ENCODE measurements at places on chromosomes 3 and 15.

DNA sequence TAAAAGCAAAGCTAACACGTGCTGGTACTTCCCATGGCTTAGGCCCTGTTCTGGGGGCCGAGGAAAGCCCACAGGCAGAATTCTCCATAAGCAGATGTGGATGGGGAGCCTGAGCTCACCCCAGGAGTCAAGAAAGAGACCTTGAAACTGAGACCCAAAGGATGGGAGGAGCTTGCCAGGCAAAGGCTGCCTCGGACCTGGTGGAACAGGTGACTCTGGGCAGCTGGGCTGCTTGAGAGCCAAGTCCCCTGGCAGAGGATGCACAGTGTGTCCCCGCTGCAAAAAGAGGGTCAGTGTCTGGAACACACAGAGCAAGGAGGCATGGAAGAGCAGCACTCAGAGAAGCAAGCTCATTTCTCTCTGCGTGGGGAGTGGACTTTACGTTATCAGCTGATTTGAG, 528.7 kb downstream of the GABRG3 start:
- DNase-seq: no peak

- peak; percentile 32 for DNase-seq
Observed at GRCh38 chr3:155233213-155233612, 60.3 kb downstream of the STRIT1 start.

DNA sequence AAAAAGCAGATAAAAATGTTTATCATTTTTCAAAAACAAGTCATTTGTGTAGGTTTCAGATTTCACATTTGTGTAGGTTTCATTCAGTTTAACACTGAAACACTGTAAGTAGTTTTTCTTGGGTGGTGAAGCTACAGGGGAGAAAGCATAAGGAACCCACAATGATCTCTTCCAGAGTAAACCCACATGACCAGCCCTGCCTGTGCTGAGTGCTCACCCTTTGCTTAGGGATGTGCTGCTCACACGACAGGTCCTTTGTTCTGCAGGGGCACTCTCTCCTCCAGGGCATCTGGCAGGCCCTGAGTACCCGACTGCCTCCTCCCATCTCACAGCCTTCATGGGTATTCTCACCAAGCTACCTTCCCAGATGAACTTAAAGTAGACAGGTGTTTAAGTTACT, 28.9 kb downstream of the ZXDC start:
- DNase-seq: no peak

GRCh38 chr3:186162221-186162620, 53.3 kb upstream of the ETV5 start:
- no peak for DNase-seq

DNA sequence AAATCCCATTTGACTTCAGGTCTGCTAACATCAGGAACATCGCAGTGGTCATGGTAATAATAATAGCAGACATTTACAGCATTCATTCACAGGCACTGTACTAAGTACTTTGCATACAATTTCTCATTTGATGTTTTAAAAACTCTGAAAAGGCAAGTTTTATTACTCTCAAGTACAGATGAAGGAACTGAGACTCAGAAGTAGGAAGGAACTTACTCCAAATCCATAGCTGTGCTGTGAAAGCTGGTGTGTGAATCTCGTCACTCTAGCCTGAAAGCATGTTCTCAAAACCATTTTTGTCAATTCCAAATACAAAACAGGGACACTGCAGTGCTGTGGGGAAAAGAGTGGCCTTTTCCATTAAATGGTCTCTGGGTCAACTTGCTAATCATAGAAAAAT, 179.9 kb downstream of the FAM43A start:
- no peak for DNase-seq

- no peak for DNase-seq
Observed at GRCh38 chr3:122314228-122314876, 10.7 kb upstream of the CSTA start.

GRCh38 chr3:61132062-61132461, 119.2 kb downstream of the FHIT start:
- no peak for DNase-seq

GRCh38 chr3:62209101-62209500, 164.2 kb downstream of the FEZF2 start:
- no peak for DNase-seq

- DNase-seq: peak; percentile 29
Observed at GRCh38 chr3:194472290-194472920, 14.4 kb downstream of the ATP13A3 start.

DNA sequence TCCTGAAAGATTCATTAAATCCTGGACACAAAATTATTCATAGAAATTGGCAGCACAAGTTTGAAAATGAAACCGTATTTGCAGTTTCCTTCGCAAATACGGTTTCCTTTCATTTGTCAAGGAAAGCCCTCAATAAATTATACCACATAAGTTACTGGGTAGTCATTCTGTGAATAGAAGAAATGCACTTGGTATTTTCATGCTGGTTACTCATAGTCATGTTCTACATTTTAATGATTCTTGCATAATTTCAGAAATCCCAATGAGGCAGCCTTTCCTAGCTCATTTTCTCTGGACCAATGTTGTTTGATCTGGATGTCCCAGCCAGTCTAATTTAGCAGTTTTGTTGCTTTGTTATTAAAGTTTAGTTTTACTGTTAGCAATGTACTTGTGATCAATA, 43.2 kb downstream of the MINAR1 start:
- DNase-seq: no peak

- DNase-seq: no peak
Observed at GRCh38 chr3:32945136-32945535, 6.3 kb upstream of the CCR4 start.

GRCh38 chr15:57220205-57220604, 156.1 kb upstream of the CGNL1 start:
- no peak for DNase-seq

DNA sequence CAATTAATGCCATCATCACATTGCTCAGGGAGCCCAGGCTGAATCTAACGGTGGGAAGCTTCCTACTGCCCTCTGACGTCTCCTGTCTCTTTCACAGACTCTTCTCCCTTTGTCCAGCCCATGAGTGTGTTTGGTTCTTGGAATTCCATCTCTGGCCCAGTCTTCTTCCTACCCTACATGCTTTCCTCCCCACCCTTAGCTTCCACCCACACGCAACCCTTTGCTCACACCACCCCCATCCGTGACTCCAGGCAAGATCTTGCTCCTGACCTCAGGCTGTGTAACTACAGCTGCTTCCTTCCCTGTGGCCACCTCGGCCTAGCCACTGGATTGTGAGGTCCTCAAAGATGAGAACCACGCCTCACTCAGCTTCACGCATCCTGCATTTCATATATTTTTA, 72.3 kb upstream of the THBS1 start:
- no peak for DNase-seq

DNA sequence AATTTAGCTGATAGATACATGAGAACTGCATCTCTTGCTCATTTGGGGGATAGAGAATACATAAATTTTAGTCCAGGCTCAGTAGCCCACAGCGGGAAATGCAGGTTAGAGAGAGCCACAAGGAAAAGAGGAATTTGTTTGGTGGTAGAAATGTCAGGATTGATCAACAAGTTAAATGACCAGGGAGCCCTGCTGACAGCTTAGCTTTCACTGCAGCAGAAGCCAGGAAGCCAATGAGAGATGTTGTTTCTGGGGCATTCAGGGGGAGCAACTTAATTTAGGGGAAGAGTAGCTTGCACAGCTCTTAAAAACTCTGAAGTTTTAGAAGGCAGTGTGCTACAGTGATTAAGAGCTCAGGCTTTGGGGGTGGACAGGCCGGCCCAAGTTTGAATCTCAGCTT, 22.7 kb downstream of the ARHGEF26 start:
- DNase-seq: no peak

DNA sequence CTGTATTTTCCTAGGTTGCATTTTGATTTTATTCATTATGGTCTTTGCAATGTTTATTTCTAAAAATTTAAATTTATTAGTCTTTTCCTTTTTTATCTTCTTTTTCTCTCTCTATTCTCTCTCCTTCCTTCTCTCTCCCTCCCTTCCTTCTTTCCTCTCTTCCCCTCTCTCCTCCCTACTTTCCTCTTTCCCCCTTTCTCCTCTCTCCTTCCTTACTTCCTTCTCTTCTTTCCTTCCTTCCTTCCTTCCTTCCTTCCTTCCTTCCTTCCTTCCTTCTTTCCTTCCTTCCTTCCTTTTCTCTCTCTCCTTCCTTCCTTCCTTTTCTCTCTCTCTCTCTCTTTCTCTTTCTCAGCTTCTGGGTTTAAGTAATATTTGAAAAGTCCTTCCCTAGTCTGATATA, 72.8 kb upstream of the RASGRF1 start:
- DNase-seq: no peak

GRCh38 chr15:44729408-44730127, 6.8 kb upstream of the TRIM69 start:
- no peak for DNase-seq

GRCh38 chr3:33665294-33665693, 52.8 kb downstream of the CLASP2 start:
- DNase-seq: no peak

DNA sequence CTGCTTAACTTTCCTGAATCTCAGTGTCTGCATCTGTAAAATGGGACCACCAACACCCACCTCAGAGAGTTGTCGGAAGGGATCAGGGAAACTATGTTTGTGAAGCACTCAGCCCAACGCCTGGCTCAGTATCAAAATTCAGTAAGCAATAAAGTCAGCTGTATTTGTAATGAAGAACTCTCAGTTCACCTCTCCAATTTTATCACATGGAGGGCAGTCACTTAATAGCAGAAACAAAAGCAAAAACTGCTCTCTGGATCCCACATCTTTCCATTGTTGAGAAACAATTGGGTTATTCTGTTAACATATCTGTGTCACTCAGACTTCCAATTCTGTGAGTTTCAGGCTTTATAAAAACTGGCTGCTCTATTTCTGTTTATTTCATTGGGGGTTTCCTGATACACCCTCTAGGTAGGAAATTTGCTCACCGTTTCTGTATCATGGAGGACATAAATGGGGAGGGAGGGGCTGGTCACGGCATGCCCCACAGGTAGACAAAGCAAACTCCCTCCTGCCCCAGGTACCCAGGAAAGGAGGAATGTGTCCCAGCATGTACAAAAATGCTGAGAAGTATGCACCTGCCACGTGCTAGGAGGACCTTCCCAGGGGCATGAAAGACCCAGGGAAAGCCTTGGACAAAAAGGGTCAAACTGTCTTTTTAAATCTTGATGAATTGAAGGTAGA, 81.4 kb upstream of the LMOD3 start:
- no peak for DNase-seq

DNA sequence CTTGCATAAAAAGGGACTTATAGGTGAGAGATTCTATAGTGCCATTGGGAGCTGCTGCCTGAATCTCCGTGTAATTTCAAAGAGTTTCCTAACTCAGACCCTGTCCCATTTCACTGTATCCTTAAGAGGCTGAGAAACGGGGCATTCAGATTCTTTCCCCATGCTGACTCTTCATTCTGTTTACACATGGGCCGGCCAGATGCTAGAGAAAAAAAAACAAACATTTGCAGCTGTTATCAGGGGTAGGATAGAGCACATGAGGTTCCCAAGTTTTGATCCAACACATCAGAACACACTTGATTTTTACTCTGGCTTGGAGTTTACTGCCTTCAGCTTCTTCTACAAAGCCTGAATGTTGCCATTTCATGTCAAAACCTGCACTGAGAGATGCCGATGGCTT, 215.9 kb upstream of the TPRG1 start:
- no peak for DNase-seq

- no peak for DNase-seq
Observed at GRCh38 chr3:164393171-164393570, 685.1 kb downstream of the SI start.

DNA sequence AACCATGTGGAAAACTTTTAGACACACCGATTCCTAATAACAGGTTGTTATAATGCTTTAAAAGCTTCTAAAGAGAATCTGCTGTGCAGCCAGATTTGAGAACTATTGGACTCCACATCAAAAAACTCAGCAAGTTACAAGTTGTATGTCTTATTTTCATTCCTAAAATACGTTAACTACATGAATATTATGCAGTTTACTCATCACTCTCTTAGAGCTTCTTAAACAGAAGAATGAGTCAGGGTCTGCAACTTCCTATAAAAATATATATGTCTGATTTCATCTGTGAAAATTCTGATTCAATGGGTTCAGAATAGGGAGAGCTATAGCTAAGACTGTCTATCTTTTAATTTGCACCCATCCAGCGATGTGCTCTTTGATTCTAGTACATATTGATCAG, 244.2 kb upstream of the EPHA3 start:
- no peak for DNase-seq

DNA sequence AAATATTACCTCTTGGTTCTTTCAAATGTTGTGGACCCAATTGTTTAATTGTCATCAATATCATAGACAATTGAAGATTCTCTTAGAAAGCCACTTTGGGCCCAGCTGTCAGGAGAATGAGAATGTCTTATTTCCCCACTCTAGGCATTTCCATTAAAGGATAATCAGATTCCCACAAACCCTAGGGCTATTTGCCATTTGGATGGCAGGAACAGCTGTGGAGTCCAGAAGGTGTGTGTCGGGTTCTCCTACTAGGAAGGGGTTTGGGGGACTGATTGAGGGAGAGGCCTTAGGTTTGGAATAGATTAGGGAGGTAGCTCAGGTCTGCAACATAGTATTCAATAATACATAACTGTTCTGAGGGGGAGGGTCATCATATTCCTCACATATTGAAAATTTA, 35.2 kb upstream of the PLSCR5 start:
- DNase-seq: no peak

DNA sequence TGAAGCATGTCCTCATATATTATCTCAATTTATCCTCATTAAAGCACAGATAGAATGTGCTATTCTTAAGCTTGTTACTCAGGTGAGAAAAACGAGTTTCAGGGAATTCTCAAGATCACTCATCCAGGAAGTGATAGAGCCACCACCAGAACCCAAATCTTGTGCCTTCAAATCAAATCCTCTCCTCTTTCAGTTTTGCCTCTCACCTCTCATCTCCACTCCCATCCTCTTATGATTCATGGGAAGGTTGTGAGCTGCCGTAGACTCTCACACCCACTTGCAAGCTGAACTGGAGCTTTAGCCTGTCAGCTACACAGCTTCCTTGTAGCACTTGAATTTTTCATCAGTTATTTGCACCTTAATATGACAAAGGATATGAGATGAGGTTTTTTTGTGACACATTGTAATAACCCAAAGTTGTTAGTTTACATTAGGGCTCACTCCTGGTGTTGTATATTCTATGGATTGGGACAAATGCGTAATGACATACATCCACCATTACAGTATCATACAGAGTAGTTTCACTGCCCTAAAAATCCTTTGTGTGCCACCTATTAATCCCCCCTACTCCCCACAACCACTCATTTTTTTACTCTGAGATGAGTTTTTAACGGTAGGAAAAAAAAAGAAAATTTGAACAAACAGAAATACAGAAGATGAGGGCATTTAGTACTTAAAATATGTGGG, 25.7 kb downstream of the GPR15 start:
- no peak for DNase-seq

GRCh38 chr3:73827725-73828211, 203.0 kb upstream of the PDZRN3 start:
- DNase-seq: no peak

DNA sequence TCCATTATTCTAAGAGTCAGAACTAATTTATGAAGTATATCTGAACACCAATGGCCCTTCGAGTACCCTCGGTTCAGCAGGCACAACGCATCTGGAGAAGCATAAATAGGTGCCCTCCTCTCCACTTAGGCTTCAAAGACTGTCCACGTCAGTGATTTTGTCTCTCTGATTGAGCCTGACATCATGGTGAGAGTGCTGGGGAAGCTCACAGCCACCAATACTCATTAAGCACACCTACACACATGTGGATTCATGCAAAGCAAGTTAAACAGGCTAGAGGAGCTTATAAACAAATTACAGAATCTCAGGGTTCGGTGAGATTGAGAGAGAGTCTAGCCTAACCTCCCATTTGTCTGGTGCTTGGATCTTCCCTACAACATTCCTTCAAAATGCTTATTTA, 3.6 kb downstream of the CLDN1 start:
- DNase-seq: no peak

GRCh38 chr3:134793562-134793961, 1.5 kb upstream of the EPHB1 start:
- DNase-seq: no peak

- DNase-seq: no peak
Observed at GRCh38 chr3:63364495-63364894, 86.4 kb downstream of the SYNPR start.

Data from DMS153 (cell line).